Mesendoderm (in vitro differentiated cells): ENCODE measurements at places on chromosomes 11 and 22.

DNA sequence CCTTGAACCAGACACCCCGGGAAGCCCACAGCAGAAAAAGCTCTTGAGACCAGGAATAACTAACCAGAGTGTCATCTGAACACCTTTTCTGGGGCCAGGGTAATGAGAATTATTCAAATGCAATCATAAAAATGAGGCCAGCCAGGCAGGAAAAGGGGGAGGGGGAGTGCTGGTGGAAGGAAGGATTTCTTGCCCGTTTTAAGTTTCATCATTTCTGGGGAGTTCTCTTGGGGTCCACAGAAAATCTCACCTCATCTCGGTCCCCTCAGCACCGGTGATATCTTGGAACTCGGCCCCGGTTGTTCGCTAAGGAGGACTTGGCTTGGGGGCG, 495 bp upstream of the PKNOX2 start:
- no peak for DNase-seq
- H3K27ac ChIP-seq: no peak overlapping the region
- no peak overlapping the region for H3K4me3 ChIP-seq
- peaks cover 15% of the 10 kb centered on the region for H3K4me1 ChIP-seq
- no peaks in the 10 kb centered on the region for H3K27me3 ChIP-seq

GRCh38 chr11:131858505-131858904, 488.1 kb downstream of the NTM start:
- no peak for DNase-seq
- H3K4me3 ChIP-seq: no peak overlapping the region
- no peaks in the 10 kb centered on the region for H3K4me1 ChIP-seq
- H3K36me3 ChIP-seq: no peaks in the 10 kb centered on the region
- no peak overlapping the region for H3K27ac ChIP-seq

DNA sequence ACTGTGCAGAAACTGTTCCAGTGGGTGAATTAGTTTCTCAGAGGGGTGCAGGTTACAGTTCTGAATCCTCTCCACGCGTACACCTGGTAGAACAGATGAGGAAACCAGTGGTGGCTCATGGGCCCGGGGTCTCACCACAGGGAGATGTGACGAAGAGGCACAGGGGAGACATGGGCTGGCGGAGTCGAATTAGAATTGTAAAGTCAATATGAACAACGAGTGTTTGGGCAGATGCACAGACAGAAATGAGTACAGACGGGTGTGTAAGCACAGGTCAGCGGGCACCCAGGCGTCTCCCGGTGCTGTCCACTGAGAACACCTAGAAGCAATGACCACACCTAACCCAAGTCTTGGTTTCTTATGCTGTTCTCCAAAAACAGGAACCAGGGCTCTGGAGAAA, 41.8 kb downstream of the GNB1L start:
- H3K36me3 ChIP-seq: no peaks in the 10 kb centered on the region
- H3K4me3 ChIP-seq: no peak overlapping the region
- H3K27ac ChIP-seq: no peak overlapping the region
- no peaks in the 10 kb centered on the region for H3K27me3 ChIP-seq

DNA sequence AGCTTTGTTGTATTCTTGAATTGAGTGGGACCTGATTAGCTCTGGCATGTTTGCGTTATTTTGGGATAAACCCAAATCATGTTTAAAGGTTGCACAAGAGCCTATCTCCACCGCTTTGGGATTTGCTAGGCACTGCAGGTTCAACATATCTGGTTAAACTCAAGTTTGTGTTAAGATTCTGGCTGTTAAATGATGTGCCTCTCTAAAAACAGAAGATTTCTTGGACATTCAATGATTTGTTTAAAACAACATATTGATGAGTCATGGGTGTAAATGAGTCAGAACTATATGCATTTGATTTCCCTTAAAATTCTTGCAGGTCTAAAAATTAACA, 67.4 kb downstream of the AMOTL1 start:
- H3K4me3 ChIP-seq: no peak overlapping the region
- no peaks in the 10 kb centered on the region for H3K27me3 ChIP-seq
- no peak overlapping the region for H3K27ac ChIP-seq
- DNase-seq: no peak

GRCh38 chr22:37122598-37123180, 13.2 kb upstream of the TMPRSS6 start:
- no peaks in the 10 kb centered on the region for H3K36me3 ChIP-seq
- H3K27me3 ChIP-seq: no peaks in the 10 kb centered on the region
- DNase-seq: peak; percentile 35

- H3K4me1 ChIP-seq: no peaks in the 10 kb centered on the region
- no peaks in the 10 kb centered on the region for H3K27me3 ChIP-seq
- no peaks in the 10 kb centered on the region for H3K36me3 ChIP-seq
- H3K27ac ChIP-seq: no peak overlapping the region
Observed at GRCh38 chr11:23919455-23919854, 577.4 kb upstream of the LUZP2 start.

- no peaks in the 10 kb centered on the region for H3K4me1 ChIP-seq
- DNase-seq: no peak
- no peak overlapping the region for H3K27ac ChIP-seq
- no peaks in the 10 kb centered on the region for H3K27me3 ChIP-seq
- no peak overlapping the region for H3K4me3 ChIP-seq
Observed at GRCh38 chr22:38414009-38414395, 41.0 kb downstream of the KCNJ4 start.

DNA sequence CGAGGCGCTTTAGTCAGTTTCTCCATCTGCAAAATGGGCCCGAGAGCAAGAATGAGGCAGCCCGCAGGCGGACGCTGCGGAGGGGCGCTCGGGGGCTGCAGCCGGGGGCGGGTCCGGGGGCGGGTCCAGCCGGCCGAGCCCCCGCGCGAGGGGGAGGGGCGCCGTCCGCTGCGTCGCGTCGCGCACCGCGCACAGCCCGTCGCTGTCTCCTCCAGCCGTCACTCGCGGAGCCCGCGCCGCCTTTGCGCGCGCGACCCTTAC, 282 bp downstream of the PC start:
- H3K4me3 ChIP-seq: peak overlapping the region; percentile 73
- peak overlapping the region; percentile 59 for H3K27ac ChIP-seq
- H3K36me3 ChIP-seq: no peaks in the 10 kb centered on the region
- H3K4me1 ChIP-seq: peaks cover 9% of the 10 kb centered on the region

- no peak overlapping the region for H3K4me3 ChIP-seq
- no peak overlapping the region for H3K27ac ChIP-seq
- no peaks in the 10 kb centered on the region for H3K36me3 ChIP-seq
- no peaks in the 10 kb centered on the region for H3K27me3 ChIP-seq
- H3K4me1 ChIP-seq: peaks cover 2% of the 10 kb centered on the region
Observed at GRCh38 chr11:88284336-88285050, 53.0 kb downstream of the CTSC start.

DNA sequence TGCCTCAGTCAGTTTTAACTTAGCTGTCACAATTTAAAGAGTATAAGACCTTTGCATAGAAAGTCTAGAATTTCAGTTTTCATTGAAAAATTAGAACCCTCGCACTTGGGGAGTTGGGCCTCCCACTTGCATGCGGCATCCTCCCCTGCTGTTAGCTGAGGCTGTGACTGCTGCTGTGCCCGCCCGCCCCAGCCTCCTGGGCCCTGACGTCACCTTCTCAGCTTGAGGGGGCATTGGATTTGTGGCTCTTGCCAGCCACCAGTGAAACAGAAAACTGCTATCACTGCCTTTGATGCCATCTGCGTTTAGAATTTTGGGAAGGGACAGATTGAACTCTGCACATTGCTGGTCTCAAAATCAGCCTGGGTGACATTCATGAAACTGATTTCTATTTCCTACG, 108.7 kb downstream of the CTTN start:
- H3K4me1 ChIP-seq: no peaks in the 10 kb centered on the region
- H3K4me3 ChIP-seq: no peak overlapping the region
- H3K27me3 ChIP-seq: no peaks in the 10 kb centered on the region
- DNase-seq: no peak
- H3K36me3 ChIP-seq: no peaks in the 10 kb centered on the region
- no peak overlapping the region for H3K27ac ChIP-seq

DNA sequence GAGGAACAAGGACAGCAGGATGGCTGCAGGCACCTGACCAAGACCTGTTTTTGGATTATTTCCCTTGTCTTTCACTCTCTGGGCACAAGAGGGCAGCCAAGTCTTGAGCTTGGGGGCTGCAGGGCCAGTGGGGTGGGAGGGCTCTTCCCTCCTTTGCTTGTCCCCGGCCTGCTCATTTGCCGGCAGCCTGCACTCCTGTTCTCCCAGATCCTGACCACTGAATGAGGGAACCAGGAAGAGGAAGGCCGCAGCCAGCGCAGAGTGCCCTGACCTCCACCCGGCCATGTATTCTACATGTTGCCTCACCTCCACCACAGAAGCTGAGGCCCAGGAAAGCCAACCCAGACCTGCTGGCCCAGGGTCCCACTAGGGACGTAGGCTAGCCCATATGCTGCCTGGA, 15.5 kb upstream of the NNMT start:
- no peaks in the 10 kb centered on the region for H3K27me3 ChIP-seq
- peak; percentile 92 for DNase-seq
- H3K4me1 ChIP-seq: no peaks in the 10 kb centered on the region
- H3K4me3 ChIP-seq: no peak overlapping the region

DNA sequence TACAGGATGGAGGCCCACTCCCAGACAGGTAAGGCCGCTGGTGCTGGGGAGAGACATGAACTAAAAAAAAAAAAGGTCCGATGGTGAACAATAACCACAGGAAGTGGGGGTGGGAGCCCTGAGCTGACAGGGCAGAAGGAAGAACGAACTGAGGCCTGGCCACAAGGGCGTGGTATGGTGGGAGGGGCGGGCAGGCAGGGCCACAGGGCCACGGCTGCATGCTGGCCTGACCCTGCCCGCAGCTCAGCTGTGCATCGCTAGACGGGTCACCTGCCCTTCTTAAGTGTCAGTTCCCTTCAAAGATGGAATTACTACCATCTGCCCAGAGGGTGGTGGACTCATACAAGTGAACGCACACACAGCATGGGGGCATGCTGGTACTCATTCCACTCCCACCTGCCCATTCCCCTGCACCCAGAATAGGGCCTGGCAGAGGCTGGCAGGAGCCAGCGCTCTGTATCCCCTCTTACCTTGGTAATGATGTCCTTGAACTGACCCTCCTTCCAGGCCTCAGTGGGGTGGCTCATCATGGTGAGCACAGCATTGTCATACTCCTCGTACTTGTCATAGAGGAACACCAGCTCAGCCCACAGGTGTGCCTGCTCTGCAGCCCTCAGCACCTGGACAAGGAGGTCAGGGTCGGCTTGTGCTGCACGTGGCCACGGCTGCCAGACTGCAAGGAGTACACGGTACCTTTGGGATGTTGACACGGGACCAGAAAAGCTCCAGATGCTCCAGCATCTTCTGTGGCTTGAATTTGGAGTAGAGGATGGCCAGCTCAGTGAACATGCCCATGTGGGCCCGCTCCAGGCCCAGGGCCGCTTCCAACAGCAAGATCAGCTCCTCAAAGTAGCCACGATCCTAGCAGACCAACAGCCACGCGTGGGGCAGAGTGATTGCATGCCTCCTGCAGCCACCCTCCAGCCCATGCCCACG, 17.5 kb upstream of the SLC25A1 start:
- no peaks in the 10 kb centered on the region for H3K27me3 ChIP-seq
- no peak overlapping the region for H3K27ac ChIP-seq
- DNase-seq: no peak
- no peaks in the 10 kb centered on the region for H3K4me1 ChIP-seq
- H3K36me3 ChIP-seq: no peaks in the 10 kb centered on the region
- no peak overlapping the region for H3K4me3 ChIP-seq

DNA sequence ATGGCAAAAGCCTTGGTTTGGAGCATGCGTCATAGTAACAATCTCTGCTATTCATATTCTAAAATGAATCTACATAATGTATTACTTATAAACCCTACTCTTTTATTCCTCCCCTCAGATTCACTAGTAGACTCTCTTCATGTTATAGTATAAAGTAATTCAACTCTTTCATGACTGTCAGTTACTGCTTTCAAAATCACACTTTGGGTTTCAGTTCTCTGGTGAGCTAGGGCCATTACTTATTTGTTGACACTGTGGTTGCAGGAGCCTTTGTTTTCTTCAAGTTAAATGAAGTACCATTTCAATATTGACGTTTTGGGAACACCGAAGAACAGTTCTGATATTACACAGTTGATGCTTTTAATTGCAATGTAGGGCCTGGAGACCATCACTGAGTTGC, 378.4 kb downstream of the DDX10 start:
- H3K4me3 ChIP-seq: no peak overlapping the region
- no peak overlapping the region for H3K27ac ChIP-seq
- H3K27me3 ChIP-seq: no peaks in the 10 kb centered on the region
- no peaks in the 10 kb centered on the region for H3K36me3 ChIP-seq
- H3K4me1 ChIP-seq: no peaks in the 10 kb centered on the region
